ENCODE measurements at places on chromosomes 3 and 15.

DNA sequence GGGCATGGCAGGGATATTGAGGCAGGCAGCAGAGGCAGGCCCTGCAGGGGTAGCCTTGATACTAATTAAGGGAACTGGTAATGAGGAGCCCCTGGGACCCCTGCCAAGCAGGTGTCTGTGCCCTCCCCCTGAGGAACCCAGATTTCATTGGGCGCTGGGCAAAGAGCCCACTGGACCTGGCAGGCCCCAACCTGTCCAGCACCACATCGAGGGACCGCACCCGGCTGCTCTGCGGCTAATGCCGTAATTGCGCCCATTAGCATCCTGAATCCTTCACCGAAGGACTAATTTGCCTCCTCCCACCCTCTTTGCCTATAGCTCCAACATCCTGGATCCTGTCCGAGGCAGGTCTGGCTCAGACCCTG, 13.7 kb upstream of the SEMA3B start:
- DNase-seq, result no peak

GRCh38 chr3:141094790-141095545, 43.8 kb downstream of the SPSB4 start:
- peak; percentile 32 for DNase-seq

DNA sequence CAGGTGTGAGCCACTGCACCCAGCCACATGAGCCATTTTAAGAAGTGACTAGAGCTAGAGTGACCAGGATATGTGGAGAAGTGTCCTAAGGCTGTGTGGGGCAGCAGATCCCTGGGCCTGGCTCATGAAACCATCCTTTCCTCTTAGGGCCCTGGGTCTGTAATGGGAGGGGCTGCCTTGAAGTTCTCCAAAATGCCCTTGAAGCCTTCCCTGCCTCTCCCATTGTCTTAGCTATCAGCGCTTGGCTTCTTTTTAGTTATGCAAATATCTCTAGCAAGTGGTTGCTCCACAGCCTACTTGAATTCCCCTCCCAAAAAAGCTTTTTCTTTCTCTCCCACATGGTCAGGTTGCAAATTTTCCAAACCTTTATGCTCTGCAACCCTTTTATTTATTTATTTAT, 112.4 kb upstream of the SPATA16 start:
- DNase-seq, result no peak

GRCh38 chr3:41652931-41653330, 309.0 kb downstream of the ULK4 start:
- DNase-seq, result no peak

GRCh38 chr3:31389939-31390338, 142.8 kb upstream of the STT3B start:
- no peak for DNase-seq

DNA sequence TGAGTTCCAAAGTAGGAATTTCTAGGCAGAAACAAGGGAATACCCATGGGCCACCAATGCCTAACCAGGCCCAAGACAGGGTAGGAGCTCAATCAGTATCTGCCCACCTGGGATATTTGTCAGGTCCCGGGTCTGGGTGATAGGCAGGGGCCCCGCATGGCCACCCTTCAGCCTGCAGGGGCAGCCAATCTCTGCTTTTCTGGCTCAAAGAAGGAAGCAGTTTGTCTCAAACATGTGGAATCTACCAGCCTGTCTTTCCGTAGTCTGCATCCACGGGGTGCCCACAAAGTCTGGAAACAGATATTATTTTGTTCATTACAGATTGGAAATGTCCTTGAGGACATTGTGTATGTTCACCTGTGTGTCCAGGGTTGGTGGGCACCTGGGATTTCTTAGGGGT, 56.2 kb downstream of the CEMIP start:
- no peak for DNase-seq

- no peak for DNase-seq
Measured at GRCh38 chr3:140505213-140505612, 172.7 kb upstream of the TRIM42 start.

GRCh38 chr3:114756506-114757279, 390.4 kb downstream of the ZBTB20 start:
- DNase-seq, result no peak

DNA sequence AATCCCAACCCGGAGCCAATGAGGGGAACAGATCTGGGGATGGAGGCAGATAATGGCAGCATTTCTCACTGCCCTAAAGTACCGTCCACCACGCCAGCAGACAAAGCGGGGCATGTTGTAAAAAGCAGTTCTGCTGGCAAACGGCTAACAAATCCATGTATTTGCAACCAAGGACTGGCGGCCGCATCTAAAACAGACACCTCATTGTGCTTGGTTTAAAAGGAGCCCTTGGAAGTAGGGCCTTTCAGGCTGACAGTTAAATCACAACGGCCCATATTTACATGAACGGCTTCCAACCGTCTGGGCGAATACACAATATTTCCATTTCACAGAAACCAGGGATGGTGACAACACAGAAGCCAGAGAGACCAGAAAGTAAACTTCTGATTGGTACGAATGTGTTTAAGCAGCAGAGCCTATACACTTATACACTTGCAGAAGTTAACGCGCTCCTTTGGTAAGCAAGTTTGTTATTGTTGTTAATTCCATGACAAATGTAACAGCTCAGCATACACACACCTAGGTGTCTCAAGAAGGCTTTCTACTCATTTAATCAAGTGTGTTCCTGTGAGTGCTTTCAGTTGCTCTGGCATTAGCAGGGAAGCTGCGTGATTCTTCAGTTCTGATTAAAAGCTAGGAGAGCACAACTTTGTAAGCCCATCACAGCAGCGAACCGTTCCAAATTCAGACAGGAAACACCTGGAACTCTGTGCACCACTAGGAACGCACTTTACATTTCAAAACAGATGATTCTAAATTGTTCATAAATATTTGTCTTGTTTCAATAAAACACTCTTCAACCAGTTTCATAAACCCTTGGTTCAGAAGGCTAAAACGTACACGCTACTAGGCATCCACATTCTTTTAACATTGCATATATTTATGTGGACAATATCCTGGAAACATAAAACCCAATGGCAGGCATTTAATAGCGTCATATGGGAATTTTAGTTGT, 112.9 kb downstream of the PDZRN3 start:
- no peak for DNase-seq

GRCh38 chr3:182596676-182597410, 196.5 kb upstream of the ATP11B start:
- DNase-seq, result no peak

DNA sequence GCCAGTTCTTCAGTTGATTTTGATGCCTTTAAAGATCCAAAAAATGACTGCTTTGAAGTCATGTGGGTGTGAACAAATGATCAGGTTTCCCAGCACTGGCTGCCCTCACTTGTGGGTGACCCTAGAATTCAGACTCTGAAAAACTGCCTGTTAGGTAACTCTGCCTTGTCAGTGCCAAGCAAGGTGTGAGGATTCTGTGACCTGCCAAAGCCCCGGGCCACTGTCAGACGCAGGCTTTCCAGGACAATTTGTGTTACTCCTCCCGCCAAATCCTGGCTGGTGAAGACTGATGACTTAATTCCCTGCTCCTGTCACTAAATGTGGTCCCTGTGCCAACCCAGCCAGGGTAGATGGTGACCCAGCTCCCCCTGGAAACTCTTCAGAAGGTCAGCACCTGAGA, 99.2 kb upstream of the PSMD6 start:
- no peak for DNase-seq

DNA sequence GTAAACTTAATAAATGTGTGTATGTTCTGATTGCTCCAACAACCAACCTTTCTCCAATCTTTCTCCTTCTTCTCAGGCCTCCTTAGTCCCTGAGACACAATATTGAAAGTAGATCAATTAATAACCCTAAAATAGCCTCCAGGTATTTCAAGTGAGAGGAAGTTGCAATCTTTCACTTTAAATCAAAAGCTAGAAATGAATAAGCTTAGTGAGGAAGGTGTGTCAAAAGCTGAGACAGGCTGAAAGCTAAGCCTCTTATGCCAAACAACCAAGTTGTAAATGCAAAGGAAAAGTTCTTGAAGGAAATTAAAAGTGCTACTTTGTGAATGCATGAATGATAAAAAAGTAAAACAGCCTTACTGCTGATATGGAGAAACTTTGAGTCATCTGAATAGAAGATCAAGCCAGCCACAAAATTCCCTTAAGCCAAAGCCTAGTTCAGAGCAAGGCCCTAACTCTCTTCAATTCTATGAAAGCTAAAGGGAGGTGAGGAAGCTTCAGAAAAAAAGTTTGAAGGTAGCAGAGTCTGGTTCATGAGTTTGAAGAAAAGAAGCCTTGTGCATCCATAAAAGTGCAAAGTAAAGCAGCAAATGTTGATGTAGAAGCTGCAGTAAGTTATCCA, 38.6 kb downstream of the CCDC80 start:
- DNase-seq, result no peak

- DNase-seq, result no peak
Measured at GRCh38 chr15:100759698-100760356, 119.8 kb upstream of the ALDH1A3 start.

GRCh38 chr3:174247687-174248152, 611.4 kb upstream of the NAALADL2 start:
- no peak for DNase-seq

GRCh38 chr15:24772266-24772665, 96.7 kb downstream of the NPAP1 start:
- DNase-seq, result no peak

DNA sequence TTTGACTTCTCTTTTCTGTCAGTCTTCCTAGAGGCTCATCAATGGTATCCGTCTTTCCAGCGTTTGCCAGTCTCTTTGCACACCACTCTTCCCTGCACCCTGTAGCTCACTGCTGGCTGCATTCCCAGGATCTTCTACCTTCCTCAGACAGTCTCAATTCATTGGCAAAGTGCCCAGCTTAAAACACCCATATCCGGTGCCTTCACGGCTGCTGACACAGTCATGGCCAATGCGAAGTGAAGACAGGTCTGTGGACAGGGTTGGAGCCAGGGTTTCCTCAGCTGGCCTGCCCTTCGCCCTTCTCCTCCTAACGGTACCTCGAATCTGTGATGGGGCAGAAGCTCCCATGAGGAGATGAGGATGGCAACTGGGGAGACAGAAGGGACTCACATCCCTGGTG, 36.1 kb downstream of the PTH1R start:
- DNase-seq, result peak; percentile 60

DNA sequence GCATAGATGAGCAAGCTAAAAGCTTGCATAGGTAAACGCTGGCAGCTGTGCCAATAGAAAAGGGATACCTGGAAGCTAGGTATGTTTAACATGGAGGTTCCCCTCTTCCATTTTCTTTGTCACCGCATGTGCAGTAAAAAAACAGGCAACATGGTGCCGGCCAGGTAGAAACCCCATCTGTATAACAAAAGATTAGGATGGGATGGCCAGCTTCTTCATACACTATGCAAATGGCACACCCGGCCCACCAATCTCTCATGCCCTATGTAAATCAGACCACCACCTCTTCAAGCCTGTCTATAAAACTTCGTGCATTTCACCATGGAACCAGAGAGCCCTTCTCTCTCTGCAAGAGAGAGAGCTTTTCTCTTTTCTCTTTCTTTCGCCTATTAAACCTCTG, 224.3 kb upstream of the P2RY1 start:
- no peak for DNase-seq

- DNase-seq, result peak; percentile 51
Measured at GRCh38 chr15:38683382-38684242, 119.0 kb upstream of the RASGRP1 start.

- DNase-seq, result no peak
Measured at GRCh38 chr3:87563712-87564111, 287.3 kb upstream of the POU1F1 start.

GRCh38 chr15:81346611-81347010, 22.7 kb upstream of the STARD5 start:
- DNase-seq, result no peak

GRCh38 chr3:196677931-196678330, 34.1 kb downstream of the CEP19 start:
- no peak for DNase-seq

DNA sequence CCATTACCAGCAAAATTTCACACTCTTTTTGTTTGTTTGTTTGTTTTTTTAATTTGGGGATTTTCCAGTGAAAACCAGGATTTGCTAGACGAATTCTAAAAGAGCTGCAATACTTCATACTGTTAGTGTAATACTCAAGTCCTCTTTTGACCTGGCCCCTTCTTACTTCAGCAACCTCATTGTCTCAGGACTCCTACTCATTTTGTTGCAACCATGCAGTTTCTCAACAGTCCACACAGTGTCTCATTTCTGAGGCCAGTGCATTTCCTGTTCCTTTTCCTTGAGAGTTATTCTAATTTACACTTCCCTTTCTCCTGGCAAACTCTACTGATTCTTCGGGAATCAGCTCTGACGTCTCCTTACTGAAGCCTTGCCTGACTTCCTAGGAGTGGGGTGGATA, 35.6 kb downstream of the NSUN3 start:
- DNase-seq, result no peak

DNA sequence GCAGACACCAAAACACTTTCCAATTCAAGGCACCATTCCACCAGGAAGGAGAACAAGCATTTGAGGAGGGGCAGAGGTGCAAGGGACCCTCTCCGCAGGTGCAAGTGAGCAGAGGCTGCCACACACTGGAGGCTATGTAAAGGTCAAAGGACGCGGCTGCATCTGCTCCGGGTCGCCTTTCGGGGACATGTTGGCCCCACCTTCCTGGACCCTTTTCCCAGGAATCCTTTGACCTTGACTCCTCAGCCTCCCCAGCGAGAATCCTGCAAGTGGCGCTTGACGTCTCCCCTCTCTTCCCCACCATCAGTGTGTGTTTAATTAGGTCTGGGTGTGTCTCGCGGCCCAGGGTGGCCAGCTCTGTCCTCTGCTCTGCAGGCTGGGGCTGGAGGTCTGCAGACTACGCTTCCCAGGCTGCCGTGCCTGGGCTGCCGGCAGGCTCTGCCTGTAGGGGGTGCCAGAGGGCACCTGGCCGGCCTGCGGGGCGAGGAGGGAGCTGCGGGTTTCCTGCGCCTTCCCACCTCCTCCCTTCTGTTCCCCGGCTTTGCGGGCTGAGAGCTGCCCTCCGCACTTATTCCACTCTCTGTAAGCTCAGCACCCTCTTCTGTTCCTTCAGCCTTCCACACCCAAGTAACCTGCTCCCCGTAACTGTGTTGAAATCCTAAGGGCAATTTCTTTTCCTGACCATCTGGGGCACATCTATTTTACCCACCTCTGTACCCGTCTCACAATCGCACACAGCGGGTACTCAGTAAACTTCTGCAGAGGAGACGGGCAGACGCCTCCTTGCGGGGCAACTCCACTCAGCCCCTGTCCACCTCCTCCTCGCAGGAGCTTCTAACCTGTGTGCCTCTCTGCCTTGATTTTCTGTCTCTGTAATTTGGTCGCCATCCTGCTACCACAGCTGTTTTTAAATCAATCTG, 129.8 kb downstream of the NSMCE3 start:
- DNase-seq, result peak; percentile 66

All from mucosa of descending colon (tissue), 3 donors.